ENCODE measurements at places on chromosomes 1 and 21.
A peak's percentile ranks its signal among the peaks of the same experiment; 100 is the strongest.

- DNase-seq: no peak
Measured at GRCh38 chr1:88401313-88401712, 282.8 kb upstream of the PKN2 start.

DNA sequence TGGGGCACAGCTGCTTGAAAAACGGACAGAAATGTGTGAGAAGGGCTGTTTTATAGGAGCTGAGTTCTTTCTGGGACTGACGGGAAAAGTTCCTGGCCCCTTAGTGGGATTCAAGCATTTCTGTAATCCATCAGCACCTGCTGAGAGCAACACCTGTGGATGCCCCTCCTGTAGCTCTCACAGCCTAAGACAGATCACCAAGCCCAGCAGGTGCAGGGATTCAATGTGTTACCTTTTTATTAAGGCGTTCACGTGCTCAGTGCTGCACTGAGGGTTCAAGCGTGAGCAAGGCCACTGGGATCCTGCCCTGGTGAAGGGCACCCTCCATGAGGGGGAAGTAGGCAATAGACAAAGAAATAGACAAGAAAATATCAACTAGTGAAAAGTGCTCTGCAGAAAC lies 14.9 kb downstream of the OLFML2B start:
- DNase-seq: no peak

DNA sequence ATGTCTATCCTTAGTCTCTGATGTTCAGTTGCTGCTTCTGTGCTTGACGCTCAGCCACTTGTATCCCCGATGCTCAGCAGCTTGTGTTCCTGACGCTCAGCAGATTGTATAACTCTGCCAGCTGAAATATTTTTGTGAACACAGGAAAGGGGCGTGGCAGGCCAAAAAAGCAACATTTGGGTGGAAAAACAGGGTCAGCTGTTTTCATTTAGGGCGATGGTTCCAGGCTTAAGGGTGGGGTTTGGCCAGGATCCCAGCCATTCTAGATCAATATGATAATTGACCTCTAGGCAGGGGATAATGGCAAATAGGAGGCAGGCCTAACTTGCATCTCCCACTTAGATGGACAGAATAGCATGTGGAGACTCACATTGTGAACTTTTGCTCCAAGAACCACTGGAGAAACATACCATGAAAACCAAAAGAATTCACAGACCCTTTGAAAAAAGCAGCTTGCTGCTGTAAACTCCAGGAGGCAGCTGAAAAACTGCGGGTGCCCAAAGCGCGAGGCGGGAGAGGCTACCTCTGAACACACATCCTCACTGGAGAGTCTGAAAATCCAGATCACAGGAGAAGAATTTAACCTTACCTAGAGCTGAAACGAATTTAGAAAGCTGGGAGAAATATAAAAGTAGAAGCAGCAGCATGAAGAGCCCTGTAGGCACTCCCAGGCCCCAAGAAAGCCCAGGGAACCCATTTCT lies 58.3 kb downstream of the ZNF648 start:
- no peak for DNase-seq

- DNase-seq: no peak
Measured at GRCh38 chr1:75396745-75397144, 214.2 kb downstream of the SLC44A5 start.

DNA sequence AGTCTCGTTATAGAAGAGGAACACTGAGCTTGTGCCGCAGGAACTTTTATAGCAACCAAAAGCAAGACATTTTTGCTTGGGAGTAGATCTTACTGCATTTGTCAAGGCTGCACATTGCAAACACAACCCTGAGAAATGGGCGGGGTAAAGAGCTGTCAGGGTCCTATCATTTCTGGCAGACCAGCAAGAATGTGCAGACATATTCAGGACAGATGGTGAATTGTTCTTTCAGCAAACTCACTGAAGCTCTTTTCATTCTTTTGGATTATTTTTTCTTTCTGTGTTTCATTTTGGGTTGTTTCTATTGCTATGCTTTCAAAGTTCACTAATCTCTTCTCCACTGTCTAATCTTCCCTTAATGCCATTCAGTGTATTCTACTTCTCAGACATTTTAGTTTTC lies 5.1 kb upstream of the ACTN2 start:
- DNase-seq: no peak

DNA sequence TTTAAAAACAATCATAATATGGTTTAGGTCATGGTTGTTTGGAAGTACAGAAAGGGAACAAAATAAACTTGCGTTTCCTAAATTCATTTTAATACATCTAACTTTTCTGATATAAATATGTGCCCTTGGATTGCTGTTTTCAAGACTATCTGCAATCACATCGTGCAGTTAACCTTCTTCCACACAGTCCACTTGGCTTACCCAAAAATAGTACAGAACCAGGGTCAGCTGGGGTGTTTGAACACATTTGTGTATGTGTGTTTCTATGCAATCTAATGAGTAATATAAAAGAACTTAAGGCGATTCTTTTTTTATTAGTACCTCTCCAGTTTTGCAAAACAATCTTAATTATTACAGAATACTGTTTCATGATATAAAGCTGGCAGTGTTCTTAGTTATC lies 19.9 kb downstream of the SAMSN1 start:
- no peak for DNase-seq

GRCh38 chr1:64983110-64983509 lies 16.8 kb upstream of the JAK1 start:
- DNase-seq: no peak

GRCh38 chr21:37073417-37074196 lies 553 bp downstream of the TTC3 start:
- DNase-seq: peak; percentile 50

DNA sequence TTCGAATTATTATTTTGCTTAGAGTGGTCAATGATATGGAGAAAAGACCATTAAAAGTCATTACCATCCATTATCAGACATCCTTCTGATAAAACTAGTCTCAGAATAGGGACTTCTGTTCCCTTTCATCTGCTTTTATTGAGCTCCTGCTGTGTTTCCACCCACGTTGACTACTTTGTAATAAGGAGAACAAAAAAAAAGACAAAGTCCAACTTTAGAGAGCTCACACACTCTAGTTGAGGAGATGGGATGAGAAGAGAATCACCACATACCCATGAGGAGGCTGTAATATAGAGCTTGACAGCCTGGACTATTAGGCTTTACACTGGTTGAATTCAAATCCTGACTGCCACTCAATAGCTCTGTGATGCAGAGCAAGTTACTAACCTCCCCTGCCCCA lies 27.8 kb upstream of the ALDH9A1 start:
- no peak for DNase-seq

DNA sequence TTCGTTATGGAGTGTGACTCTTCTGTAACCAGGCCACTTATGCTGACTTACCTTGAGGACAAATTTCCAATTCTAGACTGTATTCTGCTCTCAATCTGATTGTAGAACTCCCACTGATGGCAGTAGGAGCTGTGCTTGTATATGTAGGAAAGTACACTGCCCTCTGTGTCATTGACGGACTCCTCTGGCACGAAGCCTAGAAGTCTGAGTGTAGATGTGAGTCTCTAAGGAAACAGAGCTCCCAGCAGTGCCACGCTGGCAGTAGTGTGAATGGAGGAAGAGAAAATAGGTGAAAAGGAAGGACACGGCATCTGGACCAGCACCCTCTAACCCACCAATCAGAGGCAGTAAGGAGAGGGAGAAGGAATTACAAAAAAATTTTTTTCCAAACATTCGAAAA lies 130.4 kb upstream of the ADGRL2 start:
- no peak for DNase-seq

- no peak for DNase-seq
Measured at GRCh38 chr1:231338270-231339128, at the start of gene SPRTN. SPRTN (plus strand) TSS chr1:231338293; CDS start chr1:231338384, 91 bp downstream.

DNA sequence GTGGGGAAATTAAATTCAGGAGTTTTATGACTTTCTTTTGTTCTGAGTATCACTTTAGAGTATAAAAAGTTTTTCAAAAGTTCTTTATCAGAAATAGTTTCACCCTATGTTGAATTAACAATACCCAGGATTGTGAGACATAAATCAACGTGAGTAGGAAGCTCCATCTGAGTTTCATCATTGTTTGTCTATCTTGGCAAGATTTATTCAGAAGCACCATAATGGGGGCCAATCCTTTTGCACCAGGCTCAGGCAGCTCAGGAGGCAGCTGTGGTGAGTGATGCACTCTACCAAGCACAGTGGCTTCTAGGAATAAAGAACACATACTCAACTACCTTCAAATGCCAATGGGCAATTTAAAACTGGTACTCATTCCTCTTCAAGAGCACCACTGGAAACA lies 12.0 kb downstream of the CREG1 start:
- no peak for DNase-seq

GRCh38 chr21:25039461-25040380 lies 567.6 kb downstream of the MRPL39 start:
- no peak for DNase-seq

- no peak for DNase-seq
Measured at GRCh38 chr1:34441259-34442069, 264.8 kb downstream of the C1orf94 start.

DNA sequence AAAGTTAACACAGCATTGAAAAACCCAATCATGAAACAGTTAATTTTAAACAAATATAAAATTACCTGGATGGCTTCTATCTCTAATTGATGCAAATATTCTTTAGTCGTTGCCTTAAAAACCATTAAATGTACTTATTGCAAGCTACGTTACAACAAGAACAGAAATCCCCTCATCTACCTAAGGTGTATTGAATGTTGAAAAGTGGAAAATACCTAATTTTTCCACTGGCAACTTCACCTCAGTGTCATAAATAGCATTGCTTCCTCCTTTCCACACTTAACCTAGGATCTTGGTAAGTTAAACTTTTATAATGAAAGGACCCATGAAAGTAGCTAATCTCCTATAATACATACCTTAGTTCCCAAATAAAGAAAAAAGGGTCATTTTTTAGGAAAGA lies 5.4 kb downstream of the GADD45A start:
- no peak for DNase-seq

DNA sequence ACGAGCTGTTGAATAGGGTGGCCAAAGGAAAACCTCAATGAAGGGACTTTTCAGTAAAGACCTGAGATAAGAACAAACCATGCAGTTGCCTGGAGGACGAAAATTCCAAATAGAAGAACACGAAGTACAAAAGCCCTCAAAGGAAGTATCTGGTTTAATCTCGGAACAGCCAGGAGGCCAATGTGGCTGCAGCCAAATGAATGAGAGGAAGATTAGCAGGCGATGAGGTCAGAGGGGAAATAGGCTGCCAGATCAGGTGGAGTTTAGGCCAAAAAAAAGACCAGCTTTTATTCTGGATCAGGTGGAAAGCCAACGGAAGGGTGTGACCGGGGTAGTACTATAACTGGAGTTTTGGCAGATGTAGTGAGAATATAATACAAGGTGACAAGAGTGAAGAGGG lies 43.7 kb downstream of the SRSF11 start:
- no peak for DNase-seq

DNA sequence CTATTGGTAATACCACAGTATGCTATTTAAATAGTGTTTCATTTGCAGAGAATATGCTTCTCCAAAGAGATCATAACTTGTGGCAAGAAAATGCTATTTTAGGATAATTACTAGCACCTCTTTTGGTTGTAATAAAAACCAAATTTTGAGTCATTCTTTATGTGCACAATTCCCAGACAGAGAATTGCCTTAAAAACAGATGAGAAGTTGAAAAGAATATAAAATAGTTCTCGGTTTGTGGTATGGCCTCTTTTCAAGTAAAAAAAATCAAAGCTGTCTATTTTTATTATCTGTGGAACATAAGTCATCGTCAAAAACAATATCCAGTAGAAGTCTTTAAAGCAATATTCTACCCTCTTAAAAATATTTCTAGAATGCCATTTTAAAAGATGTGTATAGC lies 185.9 kb downstream of the GREM2 start:
- DNase-seq: no peak

GRCh38 chr21:46199436-46200373 lies 15.4 kb upstream of the SPATC1L start:
- DNase-seq: no peak

- DNase-seq: no peak
Measured at GRCh38 chr1:43315481-43315880, 14.7 kb downstream of the TIE1 start.

DNA sequence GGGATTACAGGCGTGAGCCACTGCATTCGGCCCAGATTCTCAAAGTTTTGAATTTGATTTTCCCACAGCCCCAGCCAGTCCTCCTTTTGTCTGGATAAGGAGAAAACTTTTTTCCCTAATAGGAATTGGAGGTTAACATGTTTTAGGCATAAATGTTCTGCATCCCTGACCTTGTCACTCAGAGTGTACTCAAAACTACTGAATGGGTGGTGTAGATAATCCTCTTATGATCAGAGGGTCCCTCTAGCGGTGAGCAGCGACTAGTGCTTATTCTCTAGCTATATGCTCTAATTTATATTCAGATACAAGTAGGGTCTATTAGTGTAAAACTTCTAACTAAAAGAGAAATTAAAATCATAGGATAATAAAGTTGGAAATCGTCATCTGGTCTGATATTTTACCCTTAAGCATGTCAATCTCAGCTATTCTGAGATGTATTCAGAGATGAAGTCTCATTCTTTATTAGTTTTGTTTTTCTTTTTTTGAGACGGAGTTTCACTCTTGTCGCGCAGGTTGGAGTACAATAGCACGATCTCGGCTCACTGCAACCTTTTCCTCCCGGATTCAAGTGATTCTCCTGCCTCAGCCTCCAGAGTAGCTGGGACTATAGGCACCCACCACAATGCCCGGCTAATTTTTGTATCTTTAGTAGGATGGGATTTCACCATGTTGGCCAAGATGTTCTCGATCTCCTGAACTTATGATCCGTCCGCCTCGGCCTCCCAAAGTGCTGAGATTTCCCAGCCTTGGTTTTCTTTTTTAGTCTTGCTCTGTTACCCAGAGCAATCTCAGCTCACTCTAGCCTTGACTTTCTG lies 2.7 kb upstream of the PSMD4 start:
- peak; percentile 28 for DNase-seq

DNA sequence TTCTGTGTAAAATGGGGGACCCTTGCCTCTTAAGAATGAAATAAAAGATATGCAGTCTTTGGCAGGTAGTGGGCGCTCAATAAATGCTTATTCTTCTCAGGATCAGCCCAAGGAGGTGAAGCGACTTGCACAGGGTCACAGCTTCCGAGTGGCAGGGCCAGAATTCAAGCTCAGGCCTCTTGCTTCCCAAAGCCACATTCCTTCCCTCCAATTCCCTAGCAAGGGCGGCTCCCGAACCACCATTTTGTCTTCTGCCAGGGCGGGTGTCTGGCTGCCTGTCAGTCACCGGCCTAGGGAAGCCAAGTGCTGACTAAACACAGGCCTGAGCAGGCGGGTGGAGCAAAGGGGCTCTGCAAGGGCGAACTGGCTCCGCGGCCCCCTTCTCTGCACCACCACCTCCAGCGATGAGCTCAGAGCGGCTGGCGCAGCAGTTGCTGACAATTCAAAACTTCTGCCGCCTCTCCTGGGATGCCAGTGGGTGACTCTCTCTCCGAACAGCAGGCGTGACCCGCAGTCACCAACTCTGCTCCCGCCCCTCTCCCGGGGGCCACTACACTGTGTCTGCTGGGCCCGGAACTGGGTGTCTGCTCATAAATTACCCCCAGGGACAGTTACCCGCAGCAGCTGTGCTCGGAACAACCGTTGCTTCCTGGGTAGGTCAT lies 10.8 kb downstream of the GPR3 start:
- DNase-seq: no peak
